ENCODE measurements at places on chromosomes 5 and 9.

GRCh38 chr9:114289571-114290481 lies 33.1 kb upstream of the ORM1 start:
- DNase-seq = no peak

GRCh38 chr5:80036615-80037014 lies 1.5 kb downstream of the THBS4 start:
- no peak for DNase-seq

- DNase-seq = no peak
Observed at GRCh38 chr9:116580853-116581252, 106.3 kb upstream of the TRIM32 start.

DNA sequence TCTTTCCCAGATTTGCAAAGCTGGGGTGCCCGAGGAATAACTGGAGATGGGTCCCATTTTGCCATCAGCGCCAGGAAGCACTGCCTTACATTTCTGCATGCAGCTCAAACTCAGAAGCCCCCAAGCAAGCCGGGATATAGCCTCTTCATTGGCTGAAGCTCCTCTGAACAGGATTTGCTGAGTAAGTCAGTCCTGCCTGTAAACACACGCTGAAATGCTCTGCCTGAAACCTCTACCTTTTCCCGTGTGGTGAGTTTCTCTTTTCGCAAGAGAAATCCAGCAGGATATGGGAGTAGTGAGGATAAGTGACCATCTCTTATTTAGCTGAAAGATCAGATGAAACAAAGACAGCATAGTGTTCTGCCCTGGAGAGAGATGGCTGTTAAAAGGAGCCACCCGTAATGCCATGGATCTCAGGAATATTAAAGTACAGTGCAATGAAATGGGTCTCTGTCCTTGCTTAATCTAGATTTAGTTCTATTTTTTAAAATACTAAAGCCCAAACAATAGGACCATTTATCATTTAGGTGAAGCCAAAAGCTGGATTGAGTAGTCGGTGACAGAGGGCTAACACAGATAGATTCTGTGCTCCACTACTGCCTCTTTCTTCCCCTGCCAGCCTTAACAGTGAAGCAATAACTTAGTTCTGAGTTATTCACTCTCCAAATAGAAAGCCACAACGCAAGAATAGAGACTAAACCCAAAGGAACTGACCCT lies 177.5 kb upstream of the PPP2R2B start:
- DNase-seq = no peak

- no peak for DNase-seq
Observed at GRCh38 chr5:91384671-91385430, 1.7 kb upstream of the ARRDC3 start.

GRCh38 chr5:102713278-102713677 lies 41.8 kb upstream of the PAM start:
- no peak for DNase-seq

DNA sequence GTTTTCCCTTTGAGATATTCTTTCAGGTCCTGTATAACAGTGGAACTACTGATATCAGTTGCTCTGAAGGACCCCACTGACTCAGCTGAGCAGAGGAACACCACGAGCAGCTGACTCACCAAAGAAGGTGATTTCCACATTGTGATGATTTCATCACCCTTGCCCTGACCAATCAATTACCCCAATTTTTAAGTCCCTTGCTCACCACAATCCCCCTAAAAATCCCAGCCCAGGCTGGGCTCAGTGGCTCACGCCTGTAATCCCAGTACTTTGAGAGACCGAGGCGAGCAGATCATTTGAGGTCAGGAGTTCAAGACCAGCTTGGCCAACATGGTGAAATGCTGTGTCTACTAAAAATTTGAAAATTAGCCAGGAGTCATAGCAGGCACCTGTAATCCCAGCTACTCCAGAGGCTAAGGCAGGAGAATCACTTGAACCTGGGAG lies 125.3 kb upstream of the ABCA1 start:
- no peak for DNase-seq

DNA sequence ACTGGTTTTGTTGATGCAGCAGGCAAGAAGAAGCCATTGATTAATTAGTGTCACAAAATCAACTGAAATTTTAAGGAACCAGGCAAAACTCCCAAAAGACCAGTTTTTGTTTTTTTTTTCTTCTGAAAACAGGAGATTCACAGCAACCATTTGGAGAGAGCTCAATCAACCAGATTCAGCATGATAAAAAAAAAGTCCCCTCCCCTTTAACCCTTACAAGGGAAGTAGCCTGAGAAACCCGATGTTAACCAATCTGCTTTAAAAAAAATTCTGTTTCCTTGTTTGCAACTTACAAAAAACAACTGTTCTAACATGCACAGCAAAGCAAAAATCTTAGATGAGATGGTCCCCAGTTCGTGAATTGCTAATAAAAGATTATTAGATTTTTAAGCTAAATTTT lies 59.7 kb downstream of the HMHB1 start:
- no peak for DNase-seq

- no peak for DNase-seq
Observed at GRCh38 chr5:159398936-159399335, 68.6 kb upstream of the IL12B start.

DNA sequence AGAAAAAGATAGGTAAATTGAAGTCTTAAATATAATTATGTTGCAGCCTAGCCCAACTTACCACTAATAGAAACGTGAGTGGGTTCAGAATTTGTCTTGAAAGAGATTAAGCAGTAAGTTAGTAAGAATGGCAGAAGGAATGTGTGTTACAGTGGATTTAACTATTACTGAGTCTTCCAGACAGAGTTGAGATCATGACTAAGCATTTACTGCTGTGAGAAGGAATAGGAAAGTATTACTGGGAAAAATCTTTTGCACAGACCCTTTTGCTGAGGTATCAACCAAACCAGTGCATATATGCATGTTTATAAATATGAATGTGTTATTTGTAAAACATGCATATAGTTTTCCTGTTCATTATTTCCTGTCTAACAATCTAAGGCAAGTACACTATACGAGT lies 112.8 kb upstream of the EFNA5 start:
- DNase-seq = no peak

DNA sequence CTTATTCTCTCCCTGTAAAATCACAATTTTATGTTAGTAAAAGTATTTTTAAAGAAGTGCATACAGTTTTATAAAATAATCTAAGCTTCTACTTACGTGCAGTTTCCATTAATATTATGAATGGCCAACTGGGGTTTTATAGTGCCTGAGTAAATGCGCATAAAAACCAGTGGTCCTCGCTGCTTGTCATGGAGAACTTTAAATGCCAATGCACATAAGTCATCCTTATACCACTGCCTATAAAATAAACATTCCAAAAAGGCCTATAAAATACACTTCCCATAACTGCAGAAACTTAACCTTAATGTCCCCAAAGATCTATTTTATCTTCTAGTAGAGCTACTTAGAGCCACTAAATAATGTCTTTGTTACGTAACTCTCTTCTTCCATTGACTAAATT lies 28.5 kb downstream of the GFM2 start:
- DNase-seq = no peak

- DNase-seq = no peak
Observed at GRCh38 chr9:33233626-33234342, 6.2 kb upstream of the SPINK4 start.

GRCh38 chr9:133023117-133023890 lies 7.5 kb upstream of the GTF3C5 start:
- DNase-seq = no peak

- DNase-seq = no peak
Observed at GRCh38 chr5:72512593-72512860, 5.3 kb upstream of the ZNF366 start.

GRCh38 chr5:127906562-127907204 lies 176.9 kb upstream of the SLC12A2 start:
- no peak for DNase-seq

DNA sequence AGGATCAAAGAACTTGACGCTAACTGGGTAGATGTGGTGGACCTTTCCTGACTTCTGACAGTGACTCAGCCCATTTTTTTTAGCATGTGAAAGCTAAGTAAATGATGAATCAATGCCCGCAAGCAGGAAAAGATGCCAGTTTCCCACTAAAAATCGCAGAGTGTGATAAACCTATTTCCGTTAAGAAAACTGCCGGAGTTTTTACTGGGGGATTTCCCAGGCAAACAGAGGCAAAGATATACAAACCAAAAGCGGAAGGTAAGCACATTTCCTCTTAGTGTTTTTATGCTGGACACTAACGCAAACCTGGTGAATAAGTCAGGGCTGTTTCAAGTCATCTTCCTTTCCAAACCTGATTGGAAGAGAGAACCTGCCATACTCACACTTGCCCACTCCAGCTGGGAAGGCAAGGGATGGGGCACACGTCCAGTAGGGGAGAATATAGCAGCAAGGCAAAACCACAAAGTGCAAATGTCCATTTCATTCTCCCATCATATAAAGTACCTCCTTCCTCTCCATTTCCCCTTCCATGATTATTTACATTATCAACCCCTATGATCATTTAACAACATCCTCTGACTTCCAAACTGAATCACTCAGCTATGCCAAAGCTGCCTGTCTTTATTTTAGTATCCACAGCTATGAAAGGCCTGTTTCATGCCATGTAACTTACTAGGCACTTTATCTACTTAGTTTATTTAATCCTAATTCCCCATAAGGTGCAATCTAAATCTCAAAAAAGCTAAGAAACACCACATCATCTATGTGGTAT lies 349.7 kb upstream of the RFX3 start:
- DNase-seq = no peak

DNA sequence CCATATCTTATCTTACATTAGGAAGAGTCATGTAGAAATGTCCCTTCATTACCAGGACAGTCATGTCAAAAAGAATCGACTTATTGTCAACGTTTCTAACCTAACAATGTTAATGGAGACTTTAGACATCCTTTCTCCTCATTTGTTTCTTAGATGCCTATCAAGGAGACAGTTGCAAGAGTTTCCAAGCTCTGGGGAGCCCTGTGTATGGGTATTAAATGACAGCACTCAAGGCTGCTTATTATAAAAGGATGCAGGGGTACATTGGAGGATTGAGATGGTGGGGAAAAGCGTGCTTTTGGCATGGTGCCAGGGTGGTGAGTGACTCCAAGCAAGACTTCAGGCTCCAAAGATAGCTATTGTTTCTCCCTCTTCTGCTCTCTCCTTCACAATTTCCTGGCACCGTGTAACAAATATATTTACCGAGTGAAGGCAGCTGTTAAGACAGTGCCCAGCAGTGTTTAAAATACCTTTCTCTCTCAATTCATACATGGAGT lies 461.3 kb upstream of the CLINT1 start:
- DNase-seq = no peak

GRCh38 chr5:332843-333242 lies 11.3 kb downstream of the AHRR start:
- no peak for DNase-seq

DNA sequence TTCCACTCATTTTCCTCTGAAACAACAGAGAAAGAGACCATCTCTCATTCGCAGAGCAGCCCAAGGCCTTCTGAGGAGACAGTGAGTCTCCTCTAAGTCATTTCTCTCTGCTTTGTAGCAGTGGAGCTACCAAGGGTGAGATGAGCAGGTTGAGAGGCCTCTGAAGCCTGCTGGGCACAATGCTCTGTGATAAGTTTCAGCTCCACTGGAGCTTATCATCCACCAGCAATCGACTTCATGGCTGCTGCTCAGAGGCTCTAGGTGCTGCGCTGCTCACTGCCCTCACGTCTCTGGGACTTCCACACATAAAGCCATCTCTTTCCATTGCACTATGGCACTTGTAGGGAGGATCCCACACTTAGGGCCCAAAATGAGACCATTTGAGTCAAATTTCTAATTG lies 96.3 kb downstream of the CMYA5 start:
- DNase-seq = no peak

- DNase-seq = peak; percentile 90
Observed at GRCh38 chr5:90474235-90475107, at the start of the genes MBLAC2 and POLR3G. MBLAC2 (minus strand) TSS chr5:90474771; CDS start chr5:90474292, 479 bp downstream. POLR3G (plus strand) TSS chr5:90474864; CDS start chr5:90485568, 10,704 bp downstream.

- no peak for DNase-seq
Observed at GRCh38 chr9:127912882-127913281, 4.0 kb downstream of the ST6GALNAC4 start.

GRCh38 chr9:134937164-134937555 lies 19.4 kb upstream of the FCN1 start:
- DNase-seq = no peak

DNA sequence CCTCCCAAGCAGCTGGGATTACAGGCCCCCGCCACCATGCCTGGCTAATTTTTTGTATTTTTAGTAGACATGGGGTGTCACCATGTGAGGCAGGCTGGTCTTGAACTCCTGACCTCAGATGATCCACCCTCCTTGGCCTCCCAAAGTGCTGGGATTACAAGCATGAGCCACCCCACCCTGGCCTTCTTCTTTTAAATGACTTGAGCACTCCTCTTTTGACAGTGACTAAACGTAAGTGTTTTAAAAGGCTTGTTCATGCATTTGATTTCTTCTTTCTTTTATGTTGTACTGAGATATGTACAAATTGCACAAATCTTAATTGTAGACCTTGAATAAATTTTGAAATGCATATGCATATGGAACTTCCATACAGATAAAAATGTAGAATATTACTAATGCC lies 337.9 kb downstream of the CETN3 start:
- DNase-seq = no peak

GRCh38 chr5:94698197-94698596 lies 79.7 kb downstream of the SLF1 start:
- DNase-seq = no peak

DNA sequence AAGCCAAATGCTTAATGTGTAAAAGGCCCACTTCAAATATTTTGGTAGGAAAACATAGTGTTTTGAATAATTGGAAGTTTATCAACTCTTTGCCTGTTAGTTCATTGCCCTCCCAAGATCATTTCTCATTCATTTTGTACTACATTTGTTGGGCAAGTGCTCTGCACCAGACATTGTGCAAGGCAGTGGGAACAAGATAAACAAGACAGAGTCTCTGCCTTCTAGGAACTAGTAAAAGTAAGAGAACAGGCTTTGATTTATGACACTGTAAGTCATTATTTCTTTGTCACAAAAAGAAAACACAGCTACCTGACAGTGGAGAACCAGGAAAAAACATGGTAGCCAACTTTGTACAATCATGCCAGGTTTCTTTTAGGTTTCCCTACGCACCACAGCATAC lies 63.7 kb upstream of the PAM start:
- no peak for DNase-seq

DNA sequence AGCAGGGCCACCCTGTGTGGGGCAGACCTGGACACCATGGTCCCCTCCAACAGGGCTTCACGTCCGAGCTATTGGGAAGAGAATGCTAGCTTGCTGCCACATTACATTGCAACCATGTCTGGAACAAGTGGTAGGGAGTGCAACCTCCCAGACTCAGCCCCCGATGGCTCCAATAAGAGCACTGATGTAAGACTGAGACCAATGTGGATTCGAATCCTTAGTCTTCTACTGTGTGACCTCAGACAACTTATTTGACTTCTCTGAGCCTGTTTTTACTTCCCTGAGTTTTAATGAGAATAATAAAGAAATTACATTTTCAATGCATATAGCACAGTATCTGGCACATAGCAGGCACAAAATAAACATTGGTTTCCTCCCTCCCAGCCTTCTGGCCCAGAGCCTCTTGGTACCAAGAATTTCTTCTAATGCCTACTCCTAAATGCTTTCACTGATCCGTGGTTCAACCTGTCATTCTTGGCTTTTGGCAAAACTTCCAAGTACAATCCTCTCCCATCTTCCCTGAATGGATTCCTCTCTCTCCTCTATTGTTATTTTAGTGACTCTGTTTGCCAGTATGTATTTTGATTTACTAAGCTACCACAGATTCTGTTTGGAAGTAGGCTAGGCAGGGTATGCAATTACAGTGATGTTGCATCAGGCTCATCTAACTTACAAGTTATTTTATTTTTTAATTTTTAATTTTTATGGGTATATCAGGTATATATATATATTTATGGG lies 34.6 kb upstream of the COL15A1 start:
- DNase-seq = no peak

All from stimulated activated CD8-positive, alpha-beta memory T cell treated with anti-CD3 and anti-CD28 coated beads, Interleukin-2, amount 100 ng/mL, for 1 hour (primary cell).